ENCODE measurements at places on chromosomes 5 and 9.
A peak's percentile ranks its signal among the peaks of the same experiment; 100 is the strongest.

DNA sequence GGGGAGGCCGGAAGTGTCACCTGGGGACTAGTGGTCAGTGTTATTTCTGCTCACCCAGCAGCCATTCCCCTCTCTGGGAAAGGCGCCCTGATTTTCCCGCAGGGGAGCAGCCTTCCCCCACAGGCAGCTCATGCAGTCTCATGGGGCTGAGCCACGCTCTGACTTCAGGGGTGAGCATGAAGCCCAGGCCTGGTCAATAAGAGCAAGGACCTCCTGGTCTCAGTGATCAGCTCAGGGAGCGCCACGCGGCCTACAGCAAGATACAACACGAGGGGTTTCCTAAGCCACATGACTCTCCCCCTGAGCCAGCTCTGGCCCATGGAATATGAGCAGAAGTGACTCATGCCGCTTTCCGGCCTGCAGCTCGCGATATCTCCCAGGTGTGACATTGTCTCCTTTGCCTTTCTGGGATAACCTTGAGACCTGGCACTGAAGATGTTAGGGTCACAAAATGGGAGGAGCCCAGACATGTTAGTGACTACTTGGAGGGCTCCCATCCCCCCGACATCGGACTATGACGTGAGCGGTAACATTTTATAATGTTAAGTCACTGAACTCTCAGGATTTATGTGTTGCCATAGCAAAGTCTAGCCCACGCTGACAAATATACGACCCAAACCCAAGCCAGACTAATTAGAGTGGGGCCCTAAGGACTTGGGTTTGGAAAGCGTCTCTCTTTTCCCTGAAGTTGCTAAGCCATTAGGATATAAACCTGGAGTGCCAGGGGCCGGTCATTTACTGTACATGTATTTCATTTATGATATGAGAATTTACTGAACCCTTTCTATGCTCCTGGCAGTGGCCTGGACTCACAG is 46.5 kb upstream of the GFPT2 start:
- no peak for DNase-seq

GRCh38 chr5:163894645-163895044 is 389.2 kb downstream of the MAT2B start:
- DNase-seq, result no peak

DNA sequence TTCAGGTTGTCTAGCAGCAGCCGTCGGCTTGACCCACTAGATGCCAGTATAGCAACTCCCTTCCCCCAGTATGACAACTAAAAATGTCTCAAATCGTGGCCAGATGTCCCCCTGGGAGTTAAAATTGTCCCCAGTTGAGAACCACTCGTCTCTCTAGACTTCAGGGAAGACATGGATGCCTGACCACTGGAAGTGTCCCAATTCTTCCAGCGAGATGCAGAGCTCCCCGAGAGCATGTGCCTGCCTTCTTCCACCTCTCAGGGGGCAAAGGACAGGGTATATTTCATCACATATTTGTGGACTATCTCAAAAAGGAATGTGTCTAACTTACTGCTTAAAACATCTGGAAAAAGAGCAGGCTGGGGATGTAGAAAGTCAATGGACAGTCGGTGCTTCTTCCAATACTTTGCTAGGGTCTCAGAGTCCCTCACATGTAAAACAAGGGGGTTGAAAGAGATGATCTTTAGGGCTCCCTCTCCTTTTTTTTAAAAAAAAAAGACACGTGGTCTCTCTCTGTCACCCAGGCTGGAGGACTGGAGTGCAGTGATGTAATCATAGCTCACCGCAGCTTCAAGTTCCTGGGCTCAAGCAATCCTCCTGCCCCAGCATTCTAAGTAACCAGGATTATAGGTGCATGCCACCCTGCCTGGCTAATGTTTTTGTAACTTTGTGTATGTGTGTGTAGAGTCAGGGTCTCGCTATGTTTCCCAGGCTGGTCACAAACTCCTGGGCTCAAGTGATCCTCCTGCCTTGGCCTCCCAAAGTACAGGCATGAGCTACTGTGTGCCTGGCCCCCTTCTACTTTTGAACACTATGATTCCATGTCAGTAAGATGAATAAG is 190.6 kb downstream of the DAB2IP start:
- no peak for DNase-seq

GRCh38 chr9:5438301-5439162 is 807 bp upstream of the PLGRKT start:
- peak; percentile 73 for DNase-seq

DNA sequence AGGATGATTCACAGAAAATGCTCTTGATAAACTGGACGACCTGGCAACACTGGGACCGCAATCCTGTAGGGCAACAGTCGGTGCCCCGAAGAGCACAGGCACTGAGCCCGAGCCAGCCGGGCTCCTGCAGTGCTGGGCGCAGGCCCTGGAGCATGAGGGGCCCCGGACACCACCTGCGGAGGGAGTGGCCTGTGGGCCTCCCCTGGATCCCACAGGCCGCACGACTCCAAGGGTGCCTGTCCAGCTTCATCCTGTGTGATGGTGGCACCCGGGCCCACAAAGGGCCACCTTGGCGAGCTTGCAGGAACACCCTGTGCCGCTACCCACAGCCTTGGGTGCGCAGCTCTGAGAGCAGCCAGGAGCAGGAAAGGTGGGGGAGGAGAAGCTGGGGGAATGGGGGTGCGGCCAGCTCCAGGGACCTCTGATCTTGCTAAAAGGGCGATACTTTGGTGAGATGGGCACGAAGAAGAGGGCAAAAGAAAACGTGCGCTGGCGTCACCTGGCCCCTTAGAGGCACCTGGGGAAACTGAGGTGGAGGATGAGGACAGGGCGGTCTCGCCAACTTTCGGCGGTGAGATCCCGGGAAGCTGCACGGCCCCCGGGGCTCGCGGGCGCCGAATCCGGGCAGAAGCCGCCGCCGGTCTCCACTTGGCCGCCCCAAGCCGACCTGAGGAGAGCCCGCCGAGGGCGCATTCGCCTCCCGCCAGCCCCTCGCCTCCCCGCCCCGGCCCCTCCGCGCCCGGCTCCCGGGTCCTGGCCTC is 722 bp downstream of the TBC1D9B start:
- peak; percentile 43 for DNase-seq

DNA sequence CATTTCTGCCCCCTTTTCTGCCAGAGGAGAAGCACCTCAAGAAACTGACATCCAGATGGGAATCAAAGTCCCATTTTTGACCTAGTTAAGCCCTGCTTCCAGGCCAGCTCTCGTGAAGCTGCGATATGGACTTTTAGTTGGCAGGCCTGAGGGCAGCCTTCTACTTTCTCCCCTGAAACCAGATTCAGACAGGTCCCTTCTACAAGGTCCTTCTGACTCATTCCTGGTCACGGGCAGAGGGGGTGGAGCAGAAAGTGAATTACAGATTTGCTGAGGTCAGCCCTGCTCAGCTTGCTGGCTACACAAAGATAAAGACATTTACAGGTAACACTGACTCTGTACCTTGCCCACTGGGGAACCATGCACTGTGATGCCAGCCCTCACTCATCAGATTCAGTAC is 52.8 kb upstream of the TUT7 start:
- peak; percentile 51 for DNase-seq

DNA sequence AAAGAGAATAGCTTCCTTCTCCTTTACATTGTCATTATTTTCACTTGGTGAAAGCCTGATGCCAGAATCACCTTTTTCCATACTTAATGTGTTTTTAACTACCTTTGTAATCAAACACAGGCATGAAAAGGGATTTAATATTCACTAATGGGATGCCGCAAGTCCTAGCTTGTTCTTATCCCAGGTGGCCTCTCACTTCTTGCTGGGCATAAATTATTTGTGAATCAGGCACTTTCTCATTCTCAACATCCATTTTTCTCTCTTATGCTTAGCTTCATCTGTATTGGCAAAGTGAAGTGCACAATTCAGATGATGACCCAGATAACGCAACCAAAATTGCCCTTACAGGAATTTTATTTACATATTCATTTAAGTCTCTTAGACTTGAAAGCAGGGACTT is 10.9 kb downstream of the ACTL7B start:
- DNase-seq, result no peak

DNA sequence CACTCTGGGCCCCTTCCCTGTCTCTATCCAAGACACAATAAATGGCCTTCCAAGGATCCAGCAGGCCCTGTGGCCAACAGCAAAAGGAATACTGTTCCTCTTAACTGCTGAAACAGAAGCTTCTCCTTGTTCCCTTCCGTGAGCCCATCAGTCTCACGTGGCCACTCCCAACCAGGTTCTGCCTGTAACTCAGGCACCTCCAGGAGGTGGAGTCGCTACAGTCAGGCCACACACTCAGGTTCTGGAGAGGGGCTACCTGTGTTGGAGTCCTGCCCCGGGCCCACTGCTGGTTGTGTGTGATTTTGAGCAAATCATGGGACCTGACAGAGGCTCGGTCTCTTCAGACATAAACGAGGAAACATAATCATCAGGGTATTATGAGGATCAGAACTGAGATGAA is 10.3 kb downstream of the FAT2 start:
- DNase-seq, result no peak

DNA sequence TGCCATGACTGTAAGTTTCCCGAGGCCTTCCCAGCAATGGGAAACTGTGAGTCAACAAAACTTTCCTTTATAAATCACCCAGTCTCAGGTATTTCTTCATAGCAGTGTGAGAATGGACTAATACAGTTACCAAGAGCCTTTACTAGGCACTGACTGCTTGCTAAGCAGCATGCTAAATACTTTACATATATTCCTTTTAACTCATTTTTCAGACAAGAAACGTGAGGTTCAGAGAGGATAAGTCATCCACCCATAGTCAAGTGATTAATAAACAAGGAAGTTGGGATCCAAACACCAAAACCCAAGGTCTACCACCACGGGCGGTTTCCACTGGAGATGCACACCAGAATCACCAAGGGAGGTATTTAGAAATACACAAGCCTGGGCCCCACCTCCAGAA is 50.8 kb downstream of the GABBR2 start:
- no peak for DNase-seq

- DNase-seq, result no peak
Measured at GRCh38 chr9:127529671-127530070, 78.4 kb downstream of the LRSAM1 start.

- no peak for DNase-seq
Measured at GRCh38 chr9:801399-802071, 40.0 kb upstream of the DMRT1 start.

DNA sequence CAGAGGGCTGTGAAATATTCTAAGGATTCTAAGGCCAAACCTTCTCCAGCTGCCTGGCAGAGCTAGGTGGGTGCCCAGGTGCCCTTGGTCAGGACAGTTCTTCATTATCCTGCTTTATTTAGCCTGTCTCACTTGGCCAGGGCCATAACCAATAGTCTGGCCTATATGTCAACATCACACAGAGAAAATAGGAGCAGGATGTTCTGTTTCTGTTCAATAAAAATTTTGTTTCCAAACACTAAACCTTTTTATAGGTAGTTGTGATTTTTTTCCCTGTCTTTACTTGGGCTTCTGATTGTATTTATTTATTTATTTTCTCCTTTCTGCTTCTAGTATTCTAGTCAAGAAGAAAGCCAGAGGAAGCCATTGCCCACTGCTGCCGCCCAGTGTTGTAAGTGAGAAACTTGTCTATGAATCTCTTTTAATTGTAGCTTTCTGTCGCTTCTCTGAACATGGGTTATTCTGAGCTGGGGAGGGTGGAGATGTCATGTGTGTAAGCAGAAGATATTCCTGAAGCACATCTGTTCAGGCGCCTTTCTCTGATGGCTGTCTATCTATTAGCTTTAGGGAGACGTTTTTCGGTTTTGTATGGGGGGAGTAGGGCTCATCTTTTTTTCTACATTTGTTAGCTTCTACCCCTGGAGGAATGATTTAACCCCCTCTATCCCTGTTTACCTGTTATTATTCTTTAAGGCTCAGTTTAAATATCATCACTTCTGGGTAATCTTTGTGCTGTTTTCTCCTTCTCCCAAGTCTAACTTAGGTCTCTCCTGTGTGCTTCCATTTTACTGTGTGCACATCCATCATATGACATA is 97.1 kb downstream of the UNC13B start:
- peak; percentile 59 for DNase-seq

DNA sequence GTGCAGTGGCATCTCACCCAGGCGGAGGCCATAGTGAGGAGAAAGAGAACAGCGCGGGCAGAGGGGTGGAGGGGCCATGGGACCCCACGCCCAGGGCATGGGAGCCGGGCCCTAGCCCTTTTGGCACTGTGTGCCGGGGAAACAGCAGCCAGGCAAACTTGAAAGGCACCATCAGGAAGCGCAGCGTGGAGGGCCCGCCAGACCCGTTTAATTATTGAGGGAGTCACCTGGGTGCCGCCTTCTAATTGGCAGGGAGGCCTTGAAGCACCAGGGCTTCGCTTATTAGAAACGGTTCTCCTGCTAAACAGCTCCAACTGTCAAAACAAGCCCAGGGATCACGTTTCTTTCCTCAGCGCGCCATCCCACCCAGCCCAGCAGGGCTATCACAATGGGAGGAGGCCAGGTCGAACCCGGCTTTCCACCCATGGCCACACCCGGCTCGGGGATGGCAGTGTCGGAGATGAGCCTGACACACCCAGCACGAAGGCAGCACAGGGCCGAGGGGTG is 104.6 kb upstream of the SARDH start:
- DNase-seq, result no peak

- peak; percentile 73 for DNase-seq
Measured at GRCh38 chr5:151770383-151771258, 1.1 kb upstream of the G3BP1 start.

DNA sequence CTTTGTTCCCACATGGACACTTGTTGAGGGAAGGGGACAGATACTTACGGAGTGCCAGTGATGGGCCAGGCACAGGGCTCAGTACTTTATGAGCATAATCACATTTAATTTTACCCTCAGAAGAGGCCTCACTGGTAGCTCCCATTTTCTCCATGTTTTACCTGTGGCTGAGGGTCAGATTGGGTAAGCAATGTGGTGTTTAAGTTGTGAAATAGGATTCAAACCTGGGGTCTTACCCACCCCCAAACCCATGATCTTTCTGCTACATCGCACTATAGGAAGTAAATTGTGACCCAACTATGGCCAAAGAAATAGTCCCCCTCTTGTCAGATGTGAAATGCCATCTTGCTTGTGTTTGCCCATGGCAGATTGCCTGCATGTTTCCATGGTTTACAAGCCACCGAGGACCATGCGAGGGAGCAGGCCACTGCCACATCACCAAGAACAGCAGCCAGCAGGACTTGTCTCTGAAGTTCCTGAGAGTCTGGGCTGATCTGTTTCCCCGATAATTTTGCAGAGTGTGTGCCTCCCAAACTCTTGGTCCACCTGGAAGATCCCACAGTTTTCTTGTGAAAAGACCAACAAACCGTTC is 95.4 kb downstream of the MACROH2A1 start:
- DNase-seq, result no peak

DNA sequence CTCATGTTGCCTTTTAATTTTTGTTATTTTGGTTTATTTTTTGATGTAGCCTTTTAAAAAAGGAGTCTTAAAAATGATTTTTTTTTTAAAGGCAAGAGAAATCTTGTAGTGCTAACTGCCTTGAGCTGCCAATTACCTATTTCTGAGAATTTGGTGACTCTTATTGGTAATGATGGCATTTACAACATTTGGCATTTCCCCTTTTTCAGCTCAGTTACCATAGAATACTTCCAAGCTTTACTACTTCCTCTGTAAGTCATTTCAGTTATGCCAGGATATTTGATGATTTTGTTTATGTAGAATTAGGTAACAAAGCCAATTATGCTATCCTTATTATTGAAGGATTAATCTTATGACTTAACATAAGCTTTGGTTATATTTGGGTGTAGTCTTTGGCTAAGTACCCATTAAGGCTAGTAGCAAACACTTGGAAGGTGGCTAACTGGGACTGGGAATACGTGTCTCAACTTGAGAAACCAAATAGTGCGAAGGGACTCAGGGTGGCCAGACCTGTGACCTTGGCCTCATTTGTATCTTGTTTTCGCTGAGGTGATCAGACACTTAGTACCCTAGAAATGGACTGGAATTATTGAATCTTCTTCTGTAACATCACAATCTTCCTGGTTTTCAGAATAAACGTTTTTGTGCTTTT is 27.7 kb downstream of the CDC37L1 start:
- no peak for DNase-seq

Data from activated CD4-positive, alpha-beta T cell treated with anti-CD3 and anti-CD28 coated beads for 48 hours (primary cell).